ENCODE measurements at places on chromosomes 4 and X. TPM values are rescaled to one million over a fixed set of nuclear protein-coding genes. Genes with fewer than 3 reads are reported as not detected.

The RAP1GDS1 gene
- total RNA-seq, result 42.2 TPM

GRCh38 chr4:112036886-112037285, 108.4 kb upstream of the FAM241A start:
- no peak for DNase-seq

The HSFX2 gene
- 0.79 TPM for total RNA-seq

The MID1IP1 gene
- total RNA-seq, result 76.5 TPM

The HSFX1 gene
- total RNA-seq, result 0.98 TPM

The PLAC8 gene
- 10.3 TPM for total RNA-seq

The NSG1 gene
- 9.5 TPM for total RNA-seq

GRCh38 chrX:56397636-56398035, 165.5 kb downstream of the KLF8 start:
- DNase-seq, result no peak

- DNase-seq, result peak; percentile 9
These were observed 47.5 kb downstream of the PKD2 start for GRCh38 chr4:88054901-88055300.

The USP17L24 gene
- total RNA-seq, result not detected

GRCh38 chr4:169510617-169511016, 101.8 kb downstream of the NEK1 start:
- DNase-seq, result no peak

DNA sequence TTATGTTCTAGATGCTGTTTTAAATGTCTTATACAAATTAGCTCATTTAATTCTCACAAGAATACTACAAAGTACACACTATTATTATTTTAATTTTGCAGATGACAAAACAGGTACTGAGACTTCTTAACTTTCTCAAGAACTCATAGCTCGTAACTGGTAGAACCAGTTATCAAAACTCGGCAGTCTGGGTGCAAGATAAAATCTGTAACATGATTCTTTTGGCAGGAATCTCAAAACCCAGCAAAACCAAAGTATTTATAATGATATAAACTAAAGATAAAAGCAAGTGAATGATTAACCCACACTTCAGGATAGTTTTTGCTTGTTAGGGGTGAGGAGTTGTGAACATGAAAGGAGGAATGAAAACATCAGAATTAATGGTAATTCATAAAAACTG, 27.6 kb downstream of the CLNK start:
- no peak for DNase-seq

DNA sequence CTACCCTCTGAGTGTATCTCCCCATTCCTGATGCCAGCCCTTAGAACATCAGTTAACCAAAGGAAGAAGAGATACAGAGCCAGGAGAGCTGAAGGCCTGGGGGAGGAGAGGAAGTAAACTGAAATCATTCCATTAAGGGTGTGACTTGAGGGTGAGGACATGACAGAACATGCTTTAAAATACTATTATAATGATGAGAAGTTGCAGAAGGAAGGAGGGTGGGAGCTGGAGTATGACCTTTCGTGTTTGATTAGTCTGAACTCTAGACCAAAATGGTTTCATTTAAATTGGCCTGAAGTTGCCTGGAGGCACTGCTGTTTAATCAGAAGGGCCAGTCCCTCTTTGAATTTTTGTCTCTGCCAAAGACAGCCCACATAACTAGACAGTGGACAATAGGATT, 11.4 kb downstream of the INTS6L start:
- DNase-seq, result no peak

GRCh38 chrX:71118985-71119535, 664 bp downstream of the MED12 start:
- DNase-seq, result no peak

DNA sequence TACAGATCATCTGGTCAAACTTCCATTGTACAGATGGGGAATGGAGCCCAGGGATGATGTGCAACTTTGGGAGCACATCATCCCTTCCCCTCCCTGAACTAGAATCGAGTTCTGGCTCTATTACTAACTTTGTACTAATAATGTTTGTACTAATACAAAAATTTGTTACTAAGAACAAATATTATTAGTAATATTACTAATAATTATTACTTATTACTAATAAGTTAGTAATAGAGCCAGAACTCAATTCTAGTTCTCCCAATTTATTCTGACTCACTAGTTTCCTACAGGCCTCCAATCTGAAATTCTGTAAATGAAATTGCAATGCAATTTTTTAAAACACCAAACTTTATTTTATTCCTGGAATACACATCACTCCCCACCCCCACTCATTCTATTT, 47.9 kb upstream of the CD40LG start:
- DNase-seq, result no peak

DNA sequence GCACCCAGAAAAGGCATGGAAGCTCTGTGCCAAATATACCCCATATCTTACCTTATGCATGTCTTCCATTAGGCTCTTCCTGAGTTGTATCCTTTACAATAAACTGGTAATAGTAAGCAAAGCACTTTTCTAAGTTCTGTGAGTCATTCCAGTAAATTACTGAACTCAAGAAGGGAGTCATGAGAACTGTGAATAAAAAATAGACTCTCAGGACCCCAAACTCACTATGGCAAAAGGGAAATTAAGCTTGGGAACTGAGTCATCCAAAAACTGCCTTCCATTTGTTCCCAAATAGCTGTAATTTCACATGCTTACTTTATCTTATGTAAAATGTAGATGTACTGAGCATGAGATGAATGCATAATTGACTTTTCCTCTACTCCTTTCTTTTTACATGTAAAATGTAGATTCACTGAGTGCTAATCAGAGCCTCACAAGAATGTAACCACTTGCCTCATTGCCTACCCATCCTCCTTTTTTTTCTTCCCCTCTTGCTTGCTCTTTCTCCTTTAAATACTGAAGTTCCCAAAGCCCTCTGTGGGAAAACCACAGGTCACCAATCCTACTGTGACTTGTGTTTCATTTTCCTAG, 8.1 kb downstream of the TCEAL3 start:
- DNase-seq, result no peak

GRCh38 chr4:55359397-55359916, 13.4 kb downstream of the SRD5A3 start:
- no peak for DNase-seq

GRCh38 chr4:37893164-37893563, 2.3 kb downstream of the TBC1D1 start:
- DNase-seq, result no peak

The USP17L18 gene
- total RNA-seq, result not detected

DNA sequence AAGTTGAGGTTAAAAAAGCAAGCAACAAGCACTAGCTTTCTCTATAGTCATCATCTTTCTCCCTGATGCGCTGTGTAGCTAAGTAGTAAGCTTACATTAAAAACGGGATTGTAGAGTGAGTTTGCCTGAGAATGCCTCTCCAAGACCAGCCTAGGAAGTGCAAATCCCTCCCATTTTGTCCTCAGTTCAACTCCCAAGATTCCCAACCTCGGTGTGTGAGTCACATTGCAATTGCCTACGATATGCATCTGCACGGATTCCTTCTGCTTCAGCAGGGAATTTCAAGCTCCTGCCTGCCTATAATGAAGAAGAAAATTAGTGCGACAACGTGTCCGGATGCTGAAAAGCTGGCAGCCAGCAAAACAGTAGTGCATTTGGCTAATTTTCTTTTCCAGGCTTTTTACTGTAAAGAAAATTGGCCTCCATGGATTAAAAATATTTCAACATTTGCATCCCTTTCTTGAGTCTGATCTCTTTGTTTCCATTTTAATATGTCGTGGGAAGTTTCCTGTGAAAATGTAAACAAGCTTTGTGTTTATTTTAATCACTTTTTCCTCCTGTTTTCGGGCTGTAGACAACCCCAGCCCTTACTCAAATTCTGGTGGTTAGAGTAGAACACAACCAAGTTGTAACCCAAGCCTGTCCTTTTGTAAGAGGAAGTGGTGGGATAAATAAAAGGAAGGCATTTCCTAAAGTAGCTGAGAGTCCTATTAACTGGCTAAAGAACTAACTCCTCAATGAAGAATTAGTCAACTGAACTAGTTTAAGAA, 58.4 kb upstream of the TET2 start:
- peak; percentile 10 for DNase-seq

The ADAM29 gene
- not detected for total RNA-seq

DNA sequence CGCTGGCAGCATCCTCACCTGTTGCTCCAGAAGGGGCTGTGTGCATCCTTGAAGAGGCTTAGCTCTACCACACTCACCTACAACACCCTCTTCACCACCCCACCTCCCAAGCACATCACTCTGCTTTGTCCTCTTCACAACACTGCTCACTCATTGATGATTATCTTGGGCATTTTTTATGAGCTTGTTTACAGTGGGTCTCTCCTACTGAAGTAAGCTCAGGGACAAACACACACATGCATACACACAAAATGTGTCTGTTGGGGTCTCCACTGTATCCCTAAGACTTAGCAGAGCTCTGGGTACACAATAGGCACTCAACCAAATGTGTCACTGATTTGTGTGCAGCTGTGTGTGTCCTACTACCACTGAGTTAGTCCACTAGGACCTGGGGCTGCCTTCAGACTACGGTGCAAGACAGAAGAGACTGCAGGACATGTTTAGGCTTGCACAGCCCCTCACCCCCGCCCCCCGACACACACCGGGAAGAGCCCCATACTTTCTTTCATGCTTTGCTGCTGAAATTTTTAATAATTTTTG, 1.3 kb upstream of the GABRE start:
- no peak for DNase-seq

DNA sequence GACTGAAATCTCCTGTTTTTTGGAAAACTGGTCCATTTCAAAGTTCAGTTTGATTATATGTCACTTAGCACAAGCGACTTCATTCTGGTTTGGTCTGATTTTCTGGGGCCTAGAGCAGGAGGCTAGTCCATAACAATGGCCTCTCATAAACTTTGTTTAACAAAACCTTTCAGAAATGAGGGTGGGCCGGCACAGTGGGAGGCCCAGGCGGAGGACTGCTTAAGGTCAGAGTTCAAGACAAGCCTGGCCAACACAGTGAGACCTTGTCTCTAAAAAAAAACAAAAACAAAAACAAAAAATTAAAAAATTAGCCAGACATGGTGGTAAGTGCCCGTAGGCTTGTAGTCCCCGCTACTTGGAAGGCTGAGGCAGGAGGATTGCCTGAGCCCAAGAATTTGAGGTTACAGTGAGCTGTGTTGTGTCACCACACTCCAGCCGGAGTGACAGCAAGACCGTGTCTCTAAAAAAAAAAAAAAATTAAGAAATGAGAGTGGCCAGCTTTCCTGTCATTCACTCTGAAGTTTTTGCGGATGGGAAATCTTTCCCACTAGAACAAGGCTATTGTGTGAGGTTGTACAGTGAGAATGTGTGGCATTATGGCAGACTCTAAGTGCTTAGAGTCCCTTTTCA, 1.2 kb upstream of the PLAC8 start:
- DNase-seq, result no peak

- no peak for DNase-seq
These were observed 552.6 kb downstream of the INPP4B start for GRCh38 chr4:142293536-142293935.

The EIF2S3 gene
- total RNA-seq, result 173 TPM

- no peak for DNase-seq
These were observed 32.2 kb downstream of the TFDP3 start for GRCh38 chrX:133185938-133186337.

DNA sequence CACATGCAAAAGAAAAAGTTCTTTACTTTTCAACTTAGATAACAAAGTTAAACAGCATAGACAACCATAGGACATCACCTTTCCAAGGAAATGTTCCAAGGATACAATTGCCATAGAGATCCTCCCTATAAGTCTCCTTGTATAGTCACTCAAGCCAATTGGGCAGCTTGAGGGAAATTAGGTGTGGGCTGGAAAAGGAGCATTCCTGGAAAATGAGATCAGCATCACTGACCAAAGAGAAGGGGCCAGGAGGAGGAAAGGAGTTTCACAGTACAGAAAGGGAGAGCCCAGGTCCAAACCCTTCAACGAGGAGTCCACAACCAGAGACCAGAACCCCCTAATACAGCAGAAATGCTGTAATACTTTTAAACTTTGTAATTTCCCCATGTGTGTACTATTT, 91.5 kb upstream of the PPARGC1A start:
- DNase-seq, result no peak

GRCh38 chr4:152860046-152860445, 76.1 kb upstream of the FHDC1 start:
- DNase-seq, result peak; percentile 16

GRCh38 chr4:90318193-90318592, 191.0 kb downstream of the CCSER1 start:
- DNase-seq, result no peak

DNA sequence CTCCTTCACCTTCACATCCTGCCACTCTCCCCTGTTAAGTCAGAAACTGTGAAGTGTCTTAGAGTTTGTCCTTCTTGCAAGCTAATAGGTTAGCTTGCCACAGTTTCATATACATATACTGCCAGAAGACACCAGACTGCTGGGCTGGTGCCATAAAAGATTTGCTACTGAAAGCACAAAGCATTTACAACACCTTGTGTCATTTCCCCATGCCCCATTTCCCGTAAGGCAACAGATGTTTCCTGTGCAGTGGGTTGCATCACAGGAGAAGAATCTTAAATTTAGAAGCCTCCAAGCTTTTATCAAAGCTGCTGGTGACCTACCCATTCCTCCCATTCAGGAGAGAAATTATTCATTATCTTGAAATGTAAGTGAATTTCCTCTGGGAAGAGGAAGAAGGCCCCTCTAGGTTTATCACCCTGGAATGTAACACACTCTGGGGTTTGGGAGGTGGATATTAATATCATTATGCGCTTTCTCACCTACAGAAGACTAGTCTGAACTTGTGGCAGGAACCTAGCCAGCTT, 34.5 kb upstream of the RAB33B start:
- peak; percentile 69 for DNase-seq

All from kidney (tissue), 22 donors.